ENCODE measurements at places on chromosomes 7 and 10. TPM values are rescaled to one million over a fixed set of nuclear protein-coding genes. Genes with fewer than 3 reads are reported as not detected.

The CH25H gene
- total RNA-seq: not detected

The HEPACAM2 gene
- total RNA-seq: not detected

The TEX36 gene
- not detected for total RNA-seq

The CRTAC1 gene
- total RNA-seq: not detected

The CALML3 gene
- not detected for total RNA-seq

The GJD4 gene
- not detected for total RNA-seq

Data from myometrial cell (primary cell).